Left ventricle myocardium superior (tissue), 1 donor: ENCODE measurements at places on chromosomes 1 and 21.

DNA sequence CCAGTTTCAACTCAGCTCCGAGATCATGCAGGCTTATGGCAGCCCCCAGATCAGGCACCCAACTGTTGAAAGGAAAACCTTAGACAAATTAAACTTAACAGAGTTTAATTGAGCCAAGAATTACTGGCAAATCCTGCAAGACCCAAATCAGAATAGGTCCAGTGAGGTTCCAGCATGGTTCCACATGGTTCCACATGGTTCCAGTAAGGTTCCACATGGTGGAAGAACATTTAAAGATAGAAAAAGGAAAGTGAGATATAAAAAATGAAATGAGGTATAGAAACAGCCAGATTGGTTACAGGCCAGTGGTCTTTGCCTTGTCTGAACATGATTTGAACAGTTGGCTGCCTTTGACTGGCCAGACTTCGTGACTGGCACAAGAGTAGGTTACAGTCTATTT lies 288.8 kb upstream of the LRRC7 start:
- DNase-seq = no peak

DNA sequence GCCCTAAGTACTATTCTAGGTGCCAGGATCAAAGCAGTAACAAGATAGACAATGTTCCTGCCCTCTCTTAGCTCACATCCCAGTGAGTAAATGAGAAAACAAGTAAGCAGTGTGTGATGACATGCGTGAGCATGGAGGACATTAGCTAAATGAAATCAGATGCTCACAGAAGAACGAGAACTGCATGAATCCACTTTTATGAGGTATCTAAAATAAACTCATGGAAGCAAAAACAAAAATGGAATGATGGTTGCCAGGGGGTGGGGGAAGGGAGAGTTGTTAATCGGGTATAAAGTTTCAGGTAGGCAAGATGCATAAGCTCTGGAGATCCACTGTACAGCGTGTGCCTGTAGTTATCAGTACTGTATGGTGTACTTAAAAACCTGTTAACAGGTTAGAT lies 195.1 kb downstream of the HHAT start:
- no peak for DNase-seq

DNA sequence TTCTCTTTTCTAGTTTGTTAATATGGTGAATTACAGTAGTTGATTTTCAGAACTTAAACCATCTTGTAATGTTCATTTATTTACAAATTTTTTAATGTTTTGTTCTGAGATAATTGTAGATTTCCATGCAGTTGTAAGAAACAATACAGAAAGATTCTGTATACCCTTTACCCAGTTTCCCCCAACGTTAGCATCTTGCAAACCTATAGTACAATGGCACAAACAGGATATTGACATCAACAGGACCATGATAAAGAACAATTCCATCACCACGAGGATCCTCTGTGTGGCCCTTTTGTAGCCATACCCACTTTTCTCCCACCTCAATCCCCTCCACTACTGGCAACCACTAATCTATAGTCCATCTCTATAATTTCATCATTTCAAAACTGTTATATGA lies 33.3 kb downstream of the COL6A1 start:
- no peak for DNase-seq

DNA sequence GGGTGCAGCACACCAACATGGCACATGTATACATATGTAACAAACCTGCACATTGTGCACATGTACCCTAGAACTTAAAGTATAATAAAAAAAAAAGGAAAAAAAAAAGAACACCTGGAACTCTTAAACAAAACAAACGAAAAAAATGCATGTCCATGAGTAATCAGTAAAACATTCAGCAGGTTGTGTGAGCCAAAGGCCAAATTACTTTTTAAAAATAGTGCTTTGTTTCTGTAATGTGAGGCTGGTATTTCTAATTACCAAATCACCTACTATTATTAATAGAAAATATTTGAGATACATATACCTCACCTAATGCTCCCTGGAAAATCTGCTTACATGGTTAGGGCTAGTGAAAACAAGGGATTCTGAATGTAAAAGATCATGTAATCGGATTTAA lies 294.4 kb upstream of the NR5A2 start:
- no peak for DNase-seq

- DNase-seq = no peak
Measured at GRCh38 chr1:25031601-25031965, 101.5 kb upstream of the RUNX3 start.

GRCh38 chr1:94908190-94908589 lies 18.7 kb downstream of the CNN3 start:
- DNase-seq = no peak

GRCh38 chr1:173496757-173497320 lies 19.7 kb downstream of the PRDX6 start:
- no peak for DNase-seq

GRCh38 chr1:43292216-43292615 lies 6.8 kb upstream of the C1orf210 start:
- DNase-seq = no peak

DNA sequence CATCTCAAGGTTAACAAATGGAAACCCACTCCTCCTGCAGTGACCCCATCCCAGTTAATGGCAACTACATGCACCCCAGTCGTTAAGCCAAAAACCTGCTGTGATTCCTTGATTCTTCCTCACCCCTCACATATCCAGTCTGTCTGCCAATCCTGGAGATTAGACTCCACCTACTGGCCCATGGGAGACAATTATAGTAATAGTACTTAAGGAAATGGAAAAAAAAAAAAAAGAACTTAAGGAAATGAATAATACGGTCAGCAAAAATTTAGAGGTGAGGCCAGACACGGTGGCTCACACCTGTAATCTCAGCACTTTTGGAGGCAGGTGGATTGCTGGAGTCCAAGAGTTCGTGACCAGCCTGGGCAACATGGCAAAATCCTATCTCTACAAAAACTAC lies 7.0 kb downstream of the NOL9 start:
- DNase-seq = no peak

DNA sequence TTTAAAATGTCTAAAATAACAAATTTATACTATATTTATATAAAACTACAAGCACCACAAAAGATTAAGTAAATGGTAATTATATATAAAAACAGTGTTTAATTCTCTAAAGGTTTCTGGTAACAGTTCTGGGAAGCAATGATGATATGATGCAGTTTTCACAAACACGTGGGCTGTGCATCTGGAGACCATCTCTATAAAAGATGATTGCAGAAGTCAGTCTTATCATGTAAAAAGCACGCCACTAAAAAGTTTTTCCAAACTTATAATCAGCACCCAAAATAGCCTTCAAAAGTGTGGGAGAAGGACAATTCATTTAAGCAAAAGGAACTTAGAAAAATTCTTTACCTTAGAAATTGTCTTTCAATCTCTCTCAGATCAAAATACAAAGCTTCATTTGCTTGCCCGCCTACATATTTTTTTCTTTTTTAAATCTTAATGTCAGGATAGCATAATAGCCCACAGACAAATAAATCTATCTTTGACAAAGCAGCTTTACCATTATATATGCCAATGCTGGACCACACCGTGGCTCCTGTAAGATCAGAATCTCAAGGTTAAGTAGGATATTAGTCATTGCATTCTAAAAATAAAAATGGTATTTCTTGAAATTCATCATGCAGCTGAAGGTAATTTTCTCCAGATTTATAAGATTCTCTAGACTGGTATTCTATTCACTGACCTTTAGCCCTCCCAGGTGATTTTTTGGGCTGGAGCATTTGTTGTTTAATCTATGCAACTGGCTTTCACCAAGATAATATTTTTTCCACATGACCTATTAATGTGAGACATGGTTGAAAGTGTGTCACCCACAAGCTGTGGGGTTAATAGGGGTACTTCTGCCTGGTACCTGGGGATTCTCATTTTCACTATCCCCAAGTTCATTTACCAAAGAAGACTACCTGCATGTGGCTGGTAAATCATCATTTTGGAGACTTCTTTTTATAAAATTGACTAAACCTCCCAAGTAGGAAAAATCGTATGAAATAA lies 189.6 kb upstream of the ST6GALNAC5 start:
- no peak for DNase-seq

- DNase-seq = no peak
Measured at GRCh38 chr1:78289603-78290002, 201.2 kb upstream of the PTGFR start.

- DNase-seq = no peak
Measured at GRCh38 chr1:242523719-242524570, 552 bp downstream of the PLD5 start.

- DNase-seq = no peak
Measured at GRCh38 chr1:175270361-175270760, 77.8 kb upstream of the KIAA0040 start.

DNA sequence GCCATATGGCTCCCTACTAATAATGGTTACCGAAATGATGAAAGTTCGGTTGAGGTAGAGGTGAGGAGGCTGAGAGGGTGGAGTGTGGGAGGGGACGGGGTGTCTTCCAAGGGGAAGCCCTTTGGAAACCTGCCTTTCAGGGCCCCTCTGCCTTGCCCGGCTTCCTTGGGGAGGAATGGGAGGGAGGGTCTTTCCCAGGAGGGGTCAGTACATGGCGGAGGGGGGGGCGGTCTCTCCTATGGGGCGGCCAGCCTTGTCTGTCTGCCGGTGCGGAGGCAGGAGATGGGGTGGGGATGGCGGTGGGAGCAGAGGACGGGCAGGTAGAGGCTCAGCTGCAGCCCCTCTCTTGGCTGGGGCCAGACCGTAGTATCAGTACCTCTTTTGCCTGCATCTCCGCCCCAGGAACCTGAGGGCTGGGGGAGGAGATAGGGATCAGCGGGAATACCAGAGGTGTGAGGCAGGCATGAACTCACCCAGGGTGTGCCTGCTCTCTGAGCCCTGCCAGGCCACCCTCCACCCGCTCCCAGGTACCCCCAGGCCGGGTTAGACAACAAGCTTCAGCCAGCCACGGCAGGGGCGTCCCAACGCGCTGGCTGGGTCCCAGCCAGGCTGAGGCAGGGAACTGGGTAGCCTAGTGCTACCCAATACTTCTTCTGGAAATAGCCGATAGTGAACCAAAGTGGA lies 79.4 kb upstream of the POU3F1 start:
- no peak for DNase-seq

GRCh38 chr1:201261771-201262547 lies 21.3 kb upstream of the PKP1 start:
- no peak for DNase-seq

DNA sequence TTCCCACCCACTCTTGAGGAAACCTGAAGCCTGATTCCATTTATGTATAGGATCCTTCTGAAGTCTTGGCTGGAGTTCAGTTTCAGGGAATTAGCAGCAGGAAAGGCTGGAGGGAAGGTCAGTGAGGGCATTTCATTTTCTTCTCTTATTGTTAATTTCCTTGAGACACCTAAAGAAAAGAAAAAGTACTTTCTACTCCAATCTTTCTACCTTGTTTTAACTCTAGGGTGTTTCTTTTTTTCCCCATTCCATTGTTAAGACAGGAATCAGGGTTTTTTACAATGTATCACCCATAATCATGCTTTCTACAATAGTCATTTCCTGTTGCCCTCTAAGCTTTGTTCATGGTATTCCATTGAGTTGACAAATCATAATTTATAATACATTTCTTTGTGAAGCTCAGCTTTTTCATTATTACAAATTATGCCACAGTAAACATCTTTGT lies 27.4 kb downstream of the SNRPE start:
- no peak for DNase-seq

GRCh38 chr1:59678040-59678439 lies 136.7 kb upstream of the HOOK1 start:
- no peak for DNase-seq
